CD4-positive, alpha-beta T cell treated with Interferon gamma for 1 hour (primary cell): ENCODE measurements at places on chromosomes 16 and 17.
A peak's percentile ranks its signal among the peaks of the same experiment; 100 is the strongest.

DNA sequence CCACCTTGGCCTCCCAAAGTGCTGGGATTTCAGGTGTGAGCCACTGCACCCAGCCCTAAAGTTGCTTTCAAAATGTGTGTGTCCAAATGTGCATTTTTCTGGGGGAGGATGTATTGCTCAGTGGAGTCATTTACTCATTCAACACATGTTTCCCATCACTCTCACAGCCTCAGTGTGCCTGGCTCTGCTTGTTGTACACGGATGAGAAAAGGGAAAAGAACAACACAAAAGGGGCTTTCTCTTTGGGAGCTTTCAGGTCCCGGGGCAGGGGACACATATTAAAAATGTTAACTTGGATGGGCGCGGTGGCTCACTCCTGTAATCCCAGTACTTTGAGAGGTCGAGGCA is 1.7 kb upstream of the PPL start:
- DNase-seq = no peak

DNA sequence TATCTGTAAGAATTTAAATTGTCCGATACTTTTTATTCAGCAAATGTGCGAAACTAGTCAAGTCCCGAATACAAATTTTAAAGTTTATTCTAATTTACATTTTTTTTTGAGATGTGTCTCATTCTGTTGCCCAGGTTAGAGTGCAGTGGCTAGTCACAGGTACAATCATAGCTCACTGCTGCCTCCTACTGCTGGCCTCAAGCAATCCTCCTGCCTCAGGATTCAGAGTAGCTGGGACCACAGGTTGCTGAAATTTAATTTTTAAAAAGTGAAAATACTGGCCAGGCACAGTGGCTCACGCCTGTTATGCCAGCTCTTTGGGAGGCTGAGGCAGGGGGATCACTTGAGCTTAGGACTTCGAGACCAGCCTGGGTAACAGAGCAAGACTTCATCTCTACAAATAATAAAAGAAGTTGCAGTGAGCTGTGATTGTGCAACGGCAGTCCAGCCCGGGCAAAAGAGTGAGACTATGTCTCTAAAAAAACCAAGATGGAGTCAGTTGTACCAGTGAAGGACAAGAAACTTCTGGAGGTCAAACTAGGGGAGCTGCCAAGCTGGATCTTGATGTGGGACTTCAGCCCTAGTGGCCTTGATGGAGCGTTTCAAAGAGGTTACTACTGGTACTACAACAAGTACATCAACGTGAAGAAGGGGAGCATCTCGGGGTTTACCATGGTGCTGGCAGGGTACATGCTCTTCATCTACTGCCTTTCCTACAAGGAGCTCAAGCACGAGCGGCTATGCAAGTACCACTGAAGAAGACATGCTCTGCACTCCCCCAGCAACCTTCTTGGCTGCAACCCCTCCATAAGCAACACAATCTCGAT is 5.6 kb downstream of the POLG2 start:
- DNase-seq = peak; percentile 56

GRCh38 chr16:21120976-21121520 is 29.6 kb downstream of the DNAH3 start:
- DNase-seq = no peak

GRCh38 chr17:67718325-67718941 is 697 bp downstream of the NOL11 start:
- peak; percentile 2 for DNase-seq

GRCh38 chr16:66064801-66065530 is 301.5 kb upstream of the CDH5 start:
- DNase-seq = no peak

DNA sequence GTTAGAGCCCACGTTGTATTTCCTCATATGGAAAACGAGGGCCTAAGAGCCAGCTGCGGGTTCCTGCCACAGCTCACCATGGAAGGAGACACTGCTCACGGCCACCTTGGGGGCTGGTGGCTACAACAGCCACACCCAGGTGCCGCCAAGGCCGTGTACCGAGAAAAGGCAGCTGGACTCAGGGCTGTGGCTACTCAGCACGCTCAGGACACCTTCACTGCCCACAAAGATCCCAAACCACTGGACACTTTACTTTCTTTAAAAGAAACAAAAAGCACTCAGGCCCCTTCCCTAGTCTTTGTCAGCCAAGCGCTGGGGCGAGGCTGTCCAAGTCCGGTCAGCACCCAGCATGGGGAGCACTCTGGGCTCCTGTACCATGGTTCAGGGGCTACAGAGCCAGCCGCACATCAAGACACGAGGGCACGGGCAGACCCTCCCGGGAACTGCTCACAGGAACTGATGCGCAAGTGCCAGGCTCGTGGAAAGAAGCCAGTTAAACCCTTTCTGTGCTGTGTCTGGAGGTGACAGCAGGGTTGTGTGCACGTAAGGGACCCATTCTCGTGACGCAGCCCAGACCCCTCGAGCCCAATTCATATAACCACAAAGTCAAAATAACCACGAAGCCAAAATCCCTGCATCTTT is 18.5 kb downstream of the SLC16A3 start:
- no peak for DNase-seq

DNA sequence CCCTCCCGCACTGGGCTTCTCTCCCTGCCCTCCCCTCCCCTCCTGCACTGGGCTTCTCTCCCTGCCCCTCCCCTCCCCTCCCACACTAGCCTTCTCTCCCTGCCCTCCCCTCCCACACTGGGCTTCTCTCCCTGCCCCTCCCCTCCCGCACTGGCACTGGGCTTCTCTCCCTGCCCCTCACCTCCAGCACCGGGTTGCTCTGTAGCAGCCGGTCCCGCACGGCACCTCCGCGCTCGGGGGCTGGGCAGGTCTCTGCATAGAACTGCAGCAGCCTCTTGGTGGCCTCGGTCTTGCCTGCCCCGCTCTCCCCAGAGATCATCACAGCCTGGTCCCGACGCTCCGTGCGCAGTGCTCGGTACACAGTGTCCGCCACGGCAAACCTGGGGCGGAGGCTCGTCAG is 9.8 kb downstream of the MYO1C start:
- DNase-seq = no peak

GRCh38 chr17:10729334-10730193 is at the start of gene TMEM220:
Gene TMEM220 (minus strand): TSS chr17:10730023. CDS start chr17:10729851, 172 bp downstream.
- peak; percentile 46 for DNase-seq

DNA sequence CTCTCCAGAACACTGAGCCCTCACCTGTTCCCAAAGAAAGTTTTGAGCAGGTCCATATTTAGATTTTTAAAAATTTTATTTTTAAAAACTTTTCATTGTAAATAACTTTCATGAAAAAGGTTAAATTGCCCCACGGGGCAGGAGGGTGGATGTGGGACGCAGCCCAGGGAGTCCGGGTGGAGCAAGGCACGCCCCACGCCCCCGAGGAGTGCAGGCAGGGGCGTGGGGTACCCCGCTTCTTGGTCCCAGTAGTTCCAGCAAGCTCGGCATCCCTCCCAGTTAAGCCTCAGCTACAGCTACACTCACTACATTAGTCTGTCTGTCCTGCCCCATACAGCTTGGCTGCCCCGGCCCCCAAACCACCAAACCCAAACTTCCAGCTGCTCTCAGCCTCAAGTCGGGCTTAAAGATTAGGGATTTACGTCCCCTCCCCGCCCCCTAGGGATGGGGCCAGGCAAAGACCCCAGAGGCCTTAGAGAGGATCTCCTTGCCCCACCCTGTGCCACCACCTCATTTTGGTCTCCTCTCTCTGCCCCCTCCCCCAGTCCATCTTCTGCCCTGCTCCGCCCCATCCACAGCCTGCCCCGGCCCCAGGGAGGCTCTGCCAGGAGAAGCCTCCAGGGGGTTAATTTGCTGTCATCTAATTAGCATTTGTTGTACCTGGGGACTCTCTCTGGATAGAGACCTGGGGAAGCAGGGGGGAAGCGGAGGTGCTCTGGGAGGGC is 4.6 kb downstream of the FOXJ1 start:
- DNase-seq = no peak

- no peak for DNase-seq
Observed at GRCh38 chr16:57676553-57677085, 8.5 kb downstream of the ADGRG3 start.

DNA sequence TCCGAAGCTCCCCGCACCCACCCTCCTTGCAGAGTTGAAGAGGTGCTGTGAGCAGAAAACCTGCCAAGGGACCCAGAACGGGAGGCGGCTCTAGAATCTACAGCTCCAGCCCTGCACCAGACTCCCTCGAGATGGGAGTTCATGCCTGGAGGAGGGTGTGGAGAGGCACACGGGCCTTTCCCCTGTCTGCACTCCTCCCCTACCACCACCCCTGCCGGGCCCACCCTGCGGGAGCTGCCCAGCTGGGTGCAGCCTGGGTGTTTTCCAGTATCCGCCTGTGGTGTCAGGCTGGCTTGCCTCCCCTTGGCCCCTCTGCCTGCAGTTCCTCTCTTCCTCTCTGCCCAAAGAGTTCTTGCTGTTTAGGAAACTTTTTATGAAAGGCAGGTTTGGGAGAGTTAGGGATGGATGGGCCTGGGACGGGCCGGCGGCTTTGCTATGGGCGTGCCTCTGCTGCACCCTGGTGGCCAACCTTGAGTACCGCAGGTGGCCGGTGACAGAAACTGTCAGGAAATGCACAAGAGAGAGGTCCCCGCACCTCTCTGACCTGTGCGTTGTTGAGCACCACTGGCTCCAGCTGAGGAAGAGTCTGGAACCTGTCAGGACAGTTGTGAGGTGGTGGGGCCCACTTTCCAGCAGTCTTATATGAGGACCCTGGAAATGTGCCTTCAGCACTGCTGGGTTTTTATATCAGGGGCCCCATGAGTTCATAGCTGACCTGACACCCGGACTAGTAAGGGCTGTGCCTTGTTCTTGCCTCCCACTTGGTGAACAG is 354.1 kb downstream of the SEC14L1 start:
- DNase-seq = peak; percentile 73

GRCh38 chr17:77178050-77178449 is 37.3 kb downstream of the SEC14L1 start:
- no peak for DNase-seq

DNA sequence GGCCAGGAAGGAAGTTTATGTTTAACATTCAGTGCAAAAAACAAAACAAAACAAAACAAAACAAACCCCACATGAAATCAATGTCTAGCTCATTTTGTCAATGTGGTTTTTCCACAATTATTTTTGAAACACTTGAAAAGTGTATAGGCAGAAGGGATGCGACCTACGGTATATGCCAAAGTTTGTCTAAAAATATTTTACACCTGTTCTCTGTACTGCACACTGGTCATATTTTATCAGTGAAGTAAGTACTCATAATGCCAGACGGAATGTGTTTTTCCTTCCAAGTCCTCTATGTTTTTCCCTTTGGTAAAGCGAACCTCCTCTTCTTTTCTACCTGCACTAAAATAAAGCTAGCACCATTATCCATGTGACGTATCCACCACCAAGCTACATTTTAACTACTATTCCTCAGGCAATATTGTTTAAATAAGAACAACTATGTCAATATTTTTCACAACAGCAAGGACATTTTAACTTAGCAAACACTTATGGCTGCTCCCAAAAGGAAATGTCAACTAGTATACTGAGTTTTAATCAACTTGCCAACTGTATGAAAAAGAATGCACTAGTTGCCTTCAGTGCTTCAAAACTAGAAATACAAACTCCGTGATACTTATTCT is 10.3 kb downstream of the TOB1 start:
- DNase-seq = no peak

GRCh38 chr16:25148568-25149215 is 37.1 kb downstream of the LCMT1 start:
- DNase-seq = no peak

DNA sequence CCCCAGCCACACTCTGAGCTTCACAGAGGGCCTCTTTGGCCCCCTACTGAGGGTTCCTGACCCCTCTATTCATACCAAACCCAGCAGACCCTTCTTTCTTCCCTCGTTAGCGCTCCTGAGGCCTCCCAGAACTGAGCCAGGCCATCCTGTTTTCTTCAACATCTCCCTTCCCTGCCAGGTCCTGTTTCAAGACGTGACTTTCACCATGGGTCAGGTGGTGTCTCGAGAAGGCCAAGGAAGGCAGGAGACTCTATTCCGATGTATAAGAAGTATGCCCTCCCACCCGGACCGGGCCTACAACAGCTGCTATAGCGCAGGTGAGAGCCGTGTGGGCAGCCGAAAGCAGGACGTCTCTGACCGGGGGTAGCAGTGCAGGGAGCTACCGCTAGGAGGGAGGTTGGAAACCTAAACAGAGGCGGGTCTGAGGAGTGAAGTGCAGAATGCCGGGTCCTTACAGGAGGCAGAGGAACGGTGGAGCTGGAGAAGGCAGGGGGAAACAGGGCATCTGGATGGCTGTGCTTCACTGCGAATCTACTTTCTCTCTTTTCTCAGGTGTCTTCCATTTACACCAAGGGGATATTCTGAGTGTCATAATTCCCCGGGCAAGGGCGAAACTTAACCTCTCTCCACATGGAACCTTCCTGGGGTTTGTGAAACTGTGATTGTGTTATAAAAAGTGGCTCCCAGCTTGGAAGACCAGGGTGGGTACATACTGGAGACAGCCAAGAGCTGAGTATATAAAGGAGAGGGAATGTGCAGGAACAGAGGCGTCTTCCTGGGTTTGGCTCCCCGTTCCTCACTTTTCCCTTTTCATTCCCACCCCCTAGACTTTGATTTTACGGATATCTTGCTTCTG is 1.3 kb upstream of the SENP3 start:
- peak; percentile 61 for DNase-seq

- DNase-seq = no peak
Observed at GRCh38 chr17:78674595-78675315, 97.6 kb upstream of the DNAH17 start.

- DNase-seq = no peak
Observed at GRCh38 chr17:63826468-63827001, 696 bp upstream of the PSMC5 start.

- peak; percentile 80 for DNase-seq
Observed at GRCh38 chr17:70168977-70169708, at the start of gene KCNJ2. Gene KCNJ2 (plus strand): TSS chr17:70169532. CDS start chr17:70175040, 5,508 bp downstream.

GRCh38 chr16:29807426-29808218 is 1.3 kb downstream of the MAZ start:
- DNase-seq = peak; percentile 91

- no peak for DNase-seq
Observed at GRCh38 chr16:28572696-28573510, 19.2 kb downstream of the SGF29 start.
